ENCODE measurements at places on chromosomes 11 and 22. TPM values are rescaled to one million over a fixed set of nuclear protein-coding genes. Genes with fewer than 3 reads are reported as not detected.

The IL18BP gene
- total RNA-seq, result 5.8 TPM

The ENTHD1 gene
- total RNA-seq, result not detected

The DDIAS gene
- total RNA-seq, result 18.9 TPM

The TPCN2 gene
- total RNA-seq, result 12.7 TPM

The RIMBP3C gene
- total RNA-seq, result 0.23 TPM

The MOV10L1 gene
- total RNA-seq, result not detected

The CEND1 gene
- total RNA-seq, result 1.1 TPM

The KRTAP5-11 gene
- not detected for total RNA-seq

The OMP gene
- not detected for total RNA-seq

The C11orf97 gene
- total RNA-seq, result not detected

The DGAT2 gene
- total RNA-seq, result 2.0 TPM

The TRIM49 gene
- not detected for total RNA-seq

The LRRC4C gene
- not detected for total RNA-seq

The OSBPL5 gene
- 7.0 TPM for total RNA-seq

The MS4A7 gene
- total RNA-seq, result not detected

The AHNAK gene
- 167 TPM for total RNA-seq

The RAG2 gene
- total RNA-seq, result not detected

The ZP1 gene
- 0.58 TPM for total RNA-seq

The CHEK2 gene
- total RNA-seq, result 9.2 TPM

The RIBC2 gene
- 2.5 TPM for total RNA-seq

The H19 gene
- 8.8 TPM for total RNA-seq

The BRSK2 gene
- total RNA-seq, result 6.8 TPM

The OR10G8 gene
- total RNA-seq, result not detected

The DNAJC24 gene
- 10.7 TPM for total RNA-seq

The C11orf16 gene
- total RNA-seq, result not detected

The HORMAD2 gene
- not detected for total RNA-seq

The GSTT2B gene
- total RNA-seq, result 0.54 TPM

The BCO2 gene
- 0.93 TPM for total RNA-seq

The NXPE4 gene
- not detected for total RNA-seq

The OR5B3 gene
- total RNA-seq, result not detected

The TEX12 gene
- total RNA-seq, result not detected

The PHOX2A gene
- not detected for total RNA-seq

Data from A549 treated with DMSO at 1 μM for 4 hours (cell line).